Activated CD4-positive, alpha-beta memory T cell treated with anti-CD3 and anti-CD28 coated beads, Interleukin-2, amount 10 ng/mL, durations not matched to agents 7 days and 5 days (primary cell): ENCODE measurements at places on chromosomes 6 and 20. TPM values are rescaled to one million over a fixed set of nuclear protein-coding genes. Genes with fewer than 3 reads are reported as not detected.

Gene MYL9
- total RNA-seq = 1.1 TPM

Gene SPAG4
- total RNA-seq = 6.5 TPM

Gene SLC16A10
- total RNA-seq = 1.4 TPM

- H3K27me3 ChIP-seq = peaks cover 30% of the 10 kb centered on the region
- no peak overlapping the region for H3K4me3 ChIP-seq
- no peak for DNase-seq
- H3K4me1 ChIP-seq = peaks cover 16% of the 10 kb centered on the region
- no peak overlapping the region for H3K27ac ChIP-seq
Observed at GRCh38 chr6:154350293-154350692, 6.3 kb downstream of the IPCEF1 start.

DNA sequence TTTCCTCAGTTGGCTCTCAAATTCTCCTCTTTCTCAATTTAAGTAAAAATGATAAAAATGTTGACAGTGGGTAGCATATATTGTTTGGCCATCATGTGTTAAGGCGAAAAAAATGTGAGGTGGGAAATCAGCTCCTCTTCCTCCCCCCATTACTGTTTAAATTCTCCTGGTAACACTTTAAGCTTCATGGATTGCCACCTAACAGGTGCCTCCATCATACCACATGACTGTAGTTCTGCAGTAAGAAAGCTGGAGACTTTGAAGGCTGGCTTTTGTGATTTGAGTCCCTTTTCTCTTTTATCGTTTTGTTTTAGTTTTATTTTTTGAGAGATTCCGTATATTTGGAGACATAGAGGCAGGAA is 1.2 kb downstream of the ZFAND3 start:
- peak overlapping the region; percentile 89 for H3K4me3 ChIP-seq
- peaks cover 4% of the 10 kb centered on the region for H3K27me3 ChIP-seq
- peak overlapping the region; percentile 70 for H3K27ac ChIP-seq
- H3K36me3 ChIP-seq = peaks cover 6% of the 10 kb centered on the region

DNA sequence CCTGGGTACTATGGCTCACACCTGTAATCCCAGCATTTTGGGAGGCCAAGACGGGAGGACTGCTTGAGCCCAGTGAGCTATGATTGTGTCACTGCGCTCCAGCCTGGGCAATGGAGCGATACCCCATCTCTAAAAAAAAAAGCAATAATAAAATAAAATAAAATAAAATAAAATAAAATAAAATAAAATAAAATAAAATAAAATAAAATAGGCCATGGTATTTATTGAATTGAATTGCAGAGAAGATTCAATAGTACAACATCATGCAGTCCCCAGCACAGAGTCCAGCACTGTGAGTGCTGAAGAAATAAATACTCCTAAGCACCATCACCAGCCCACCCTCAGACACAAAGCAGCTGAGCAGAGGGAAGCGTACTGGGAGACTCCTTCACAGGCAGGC is 144.7 kb downstream of the RALGAPA2 start:
- no peaks in the 10 kb centered on the region for H3K27me3 ChIP-seq
- H3K4me3 ChIP-seq = no peak overlapping the region
- no peak overlapping the region for H3K27ac ChIP-seq
- no peaks in the 10 kb centered on the region for H3K36me3 ChIP-seq

- no peak for DNase-seq
- H3K27ac ChIP-seq = peak overlapping the region; percentile 68
- no peak overlapping the region for H3K4me3 ChIP-seq
- H3K36me3 ChIP-seq = peaks cover 42% of the 10 kb centered on the region
- no peaks in the 10 kb centered on the region for H3K27me3 ChIP-seq
- peaks cover 51% of the 10 kb centered on the region for H3K4me1 ChIP-seq
Observed at GRCh38 chr6:31792090-31792374, 3.5 kb downstream of the VARS1 start.

- H3K4me3 ChIP-seq = peak overlapping the region; percentile 48
- no peak overlapping the region for H3K27ac ChIP-seq
- peaks cover 70% of the 10 kb centered on the region for H3K27me3 ChIP-seq
- H3K4me1 ChIP-seq = peaks cover 19% of the 10 kb centered on the region
- DNase-seq = no peak
Observed at GRCh38 chr6:10425975-10426780, 11.3 kb upstream of the TFAP2A start.

DNA sequence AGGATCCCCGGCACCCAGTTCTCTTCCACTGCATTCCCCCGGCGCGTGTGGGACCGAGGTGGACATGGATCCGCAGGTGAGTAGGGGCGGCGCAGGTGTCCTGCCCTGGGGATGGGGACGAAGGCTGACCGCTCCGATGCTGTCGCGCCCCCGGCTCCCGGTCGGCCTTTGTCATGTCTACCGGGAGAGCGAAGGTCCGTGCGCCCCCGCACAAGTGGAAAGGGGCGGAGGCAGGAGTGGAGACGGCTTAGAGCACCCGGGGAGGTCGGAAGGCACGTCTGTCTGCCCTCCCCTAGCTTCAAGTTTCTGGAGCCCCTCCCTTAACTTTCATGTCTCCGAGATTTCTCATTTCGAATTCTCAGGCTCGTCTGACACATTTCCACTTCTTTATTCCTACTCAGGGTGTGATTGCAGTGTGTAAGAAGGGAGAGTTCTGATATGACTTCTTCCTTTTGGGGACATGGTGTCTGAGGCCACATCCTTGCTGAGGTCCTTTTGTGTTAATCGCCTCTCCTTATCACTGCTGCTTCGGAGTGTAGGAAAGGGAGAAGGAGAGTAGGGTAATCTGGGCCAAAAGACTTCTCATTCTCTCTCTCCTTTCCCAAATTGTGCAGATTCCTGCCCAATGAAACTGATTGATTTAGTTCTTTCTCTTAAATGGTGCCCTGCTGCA is 435 bp downstream of the KIFC1 start:
- no peak for DNase-seq
- peaks cover 41% of the 10 kb centered on the region for H3K36me3 ChIP-seq
- H3K4me3 ChIP-seq = peak overlapping the region; percentile 95
- no peaks in the 10 kb centered on the region for H3K27me3 ChIP-seq
- H3K27ac ChIP-seq = peak overlapping the region; percentile 93
- H3K4me1 ChIP-seq = peaks cover 46% of the 10 kb centered on the region
